ENCODE measurements at places on chromosomes 7 and 10.

GRCh38 chr10:7537126-7537525 lies 126.3 kb upstream of the SFMBT2 start:
- DNase-seq = no peak

DNA sequence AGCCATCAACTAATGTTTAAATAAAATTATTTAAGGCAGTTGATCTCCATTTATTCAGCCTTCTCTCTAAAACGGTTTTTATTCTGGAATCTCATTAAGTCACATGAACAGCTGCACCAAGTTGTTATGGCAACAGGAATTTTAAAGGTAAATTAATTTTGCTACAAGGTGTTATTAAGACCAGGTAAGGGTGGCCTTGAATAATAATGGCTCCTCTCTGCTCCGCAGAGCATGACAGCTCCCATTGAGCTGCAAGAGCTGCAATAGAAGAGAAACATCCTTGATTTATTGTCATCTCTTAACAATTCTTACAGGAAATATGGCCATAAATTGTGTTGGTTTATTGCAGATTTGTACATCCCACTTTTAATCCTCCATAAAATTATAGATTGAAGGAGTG lies 165.8 kb downstream of the KLF6 start:
- DNase-seq = no peak

DNA sequence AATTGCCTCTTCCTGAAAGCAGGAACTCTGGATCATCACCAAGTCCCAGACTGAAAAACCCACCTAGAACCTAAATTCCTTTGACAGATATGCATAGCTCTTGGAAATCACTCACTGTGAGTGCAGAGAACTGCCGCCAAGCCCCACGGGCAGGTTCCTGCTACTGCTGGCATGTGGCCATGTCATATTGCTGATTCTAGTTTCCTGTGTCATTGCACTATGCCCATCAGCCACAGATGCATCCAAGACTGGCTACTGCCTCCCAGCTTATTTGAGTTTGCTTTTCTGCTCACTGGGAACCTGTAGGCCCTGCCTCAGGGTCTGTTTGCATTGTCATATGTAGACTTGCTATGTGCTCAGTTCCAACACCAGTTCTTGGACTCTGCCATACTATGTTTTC lies 786.0 kb downstream of the GRID1 start:
- no peak for DNase-seq

- no peak for DNase-seq
Observed at GRCh38 chr10:80518143-80518806, 19.4 kb upstream of the SH2D4B start.

All from stimulated activated CD4-positive, alpha-beta T cell treated with anti-CD3 and anti-CD28 coated beads, Interleukin-12 subunit alpha, Interleukin-12 subunit beta, amount 100 ng/mL, for 24 hours (primary cell).